Stimulated activated CD4-positive, alpha-beta T cell treated with anti-CD3 and anti-CD28 coated beads, Interleukin-12 subunit alpha, Interleukin-12 subunit beta, amount 100 ng/mL, for 24 hours (primary cell): ENCODE measurements at places on chromosomes 7 and 10.
A peak's percentile ranks its signal among the peaks of the same experiment; 100 is the strongest.

DNA sequence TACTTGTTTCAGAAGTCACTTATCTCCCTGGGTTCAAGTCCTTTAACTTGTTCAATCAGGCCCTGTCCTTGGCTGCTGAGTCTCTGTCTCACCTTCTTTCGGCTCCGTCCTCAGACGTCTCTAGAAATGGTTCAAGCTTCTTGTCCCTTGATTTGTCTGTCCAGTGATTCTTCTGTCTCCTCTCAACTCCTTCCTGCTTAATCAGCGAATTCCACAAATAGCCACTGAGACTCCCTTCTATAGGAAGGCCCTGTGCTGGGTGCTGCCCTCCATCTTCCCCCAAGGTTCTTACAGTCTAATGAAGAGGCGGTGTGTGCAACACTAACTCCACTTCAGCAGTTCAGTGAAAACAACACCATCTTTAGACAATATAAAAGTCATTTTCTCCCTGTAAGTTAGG lies 12.7 kb downstream of the FAM241B start:
- DNase-seq: no peak

DNA sequence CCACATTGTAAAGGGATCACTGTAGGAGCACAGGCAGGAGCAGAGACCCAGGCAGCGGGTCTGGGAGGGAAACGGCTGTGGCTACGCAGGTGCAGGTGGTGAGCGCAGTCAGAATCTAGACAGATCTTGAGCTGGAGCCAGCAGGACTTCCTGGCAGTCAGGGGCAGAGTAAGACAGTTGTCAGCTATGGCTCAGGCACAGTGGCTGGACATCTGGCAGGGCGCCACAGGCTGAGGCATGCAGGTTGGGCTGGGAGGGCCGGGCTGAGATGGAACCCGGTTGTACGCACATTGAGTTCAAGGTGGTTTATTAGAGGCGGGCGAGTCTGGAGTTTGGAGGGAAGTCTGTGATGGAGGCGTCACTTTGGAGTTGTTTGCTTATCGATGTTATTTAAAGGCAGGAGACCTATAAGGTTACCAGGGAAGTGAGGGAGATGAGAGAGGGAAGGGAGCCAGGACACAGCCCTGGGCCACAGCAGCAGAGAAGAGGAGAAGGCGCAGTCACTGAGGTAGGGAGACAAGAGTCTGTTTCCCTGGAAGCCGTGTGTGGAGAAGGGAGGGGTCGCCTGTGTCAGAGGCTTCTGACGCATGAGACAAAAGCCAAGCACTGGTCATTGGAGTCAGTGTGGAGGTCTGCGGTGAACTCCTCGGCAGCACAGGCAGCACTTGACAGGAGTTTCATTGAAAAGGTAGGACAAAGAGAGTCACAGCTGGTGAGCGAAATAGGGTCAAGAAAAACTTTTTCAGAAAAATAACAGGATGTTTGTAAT lies 73.8 kb downstream of the LANCL2 start:
- no peak for DNase-seq

DNA sequence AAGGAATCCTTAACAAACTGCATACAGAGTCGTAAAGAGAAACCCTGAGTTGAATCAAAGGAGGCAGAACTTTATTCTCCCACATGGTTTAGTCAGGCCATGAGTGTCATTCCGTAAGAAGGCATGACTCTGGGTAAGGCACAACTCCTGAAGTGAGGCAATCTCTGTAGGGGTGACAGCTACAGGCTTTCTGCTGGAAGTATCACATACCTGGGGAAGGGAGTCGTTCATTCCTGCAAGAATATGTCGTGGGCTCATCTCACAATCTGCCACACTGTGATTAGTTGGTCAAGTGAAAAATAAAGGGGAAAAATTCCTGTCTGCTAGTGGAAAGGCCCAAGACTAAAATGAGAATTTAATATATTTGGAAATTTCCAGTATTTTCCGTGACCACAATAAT lies 392.6 kb downstream of the POM121L12 start:
- no peak for DNase-seq

DNA sequence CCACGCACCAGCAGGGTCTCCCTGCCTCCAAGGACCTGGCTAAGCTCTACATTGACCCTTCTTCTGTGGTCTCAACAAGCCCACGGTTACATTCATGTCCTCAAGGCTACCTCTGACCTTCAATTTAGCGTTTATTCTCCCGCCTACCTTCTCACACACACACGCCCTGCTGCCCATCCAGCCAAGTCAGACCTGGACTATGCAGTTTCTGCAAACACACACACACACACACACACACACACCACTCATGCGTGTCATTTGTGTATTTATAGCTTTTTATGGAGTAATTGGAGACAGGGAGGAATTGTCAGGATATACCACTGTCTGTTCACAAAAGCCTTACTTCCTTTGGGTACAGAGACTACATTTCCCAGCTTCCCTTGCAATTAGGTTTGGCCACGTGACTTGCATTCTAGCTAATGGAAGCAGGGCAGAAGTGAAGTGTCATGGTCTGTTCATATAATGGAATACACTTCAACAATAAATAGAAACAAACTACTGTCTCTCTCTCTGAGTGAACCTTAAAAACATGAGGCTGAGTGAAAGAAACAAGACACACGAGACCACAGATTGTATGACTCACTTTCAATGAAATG lies 53.8 kb upstream of the CPXM2 start:
- no peak for DNase-seq

DNA sequence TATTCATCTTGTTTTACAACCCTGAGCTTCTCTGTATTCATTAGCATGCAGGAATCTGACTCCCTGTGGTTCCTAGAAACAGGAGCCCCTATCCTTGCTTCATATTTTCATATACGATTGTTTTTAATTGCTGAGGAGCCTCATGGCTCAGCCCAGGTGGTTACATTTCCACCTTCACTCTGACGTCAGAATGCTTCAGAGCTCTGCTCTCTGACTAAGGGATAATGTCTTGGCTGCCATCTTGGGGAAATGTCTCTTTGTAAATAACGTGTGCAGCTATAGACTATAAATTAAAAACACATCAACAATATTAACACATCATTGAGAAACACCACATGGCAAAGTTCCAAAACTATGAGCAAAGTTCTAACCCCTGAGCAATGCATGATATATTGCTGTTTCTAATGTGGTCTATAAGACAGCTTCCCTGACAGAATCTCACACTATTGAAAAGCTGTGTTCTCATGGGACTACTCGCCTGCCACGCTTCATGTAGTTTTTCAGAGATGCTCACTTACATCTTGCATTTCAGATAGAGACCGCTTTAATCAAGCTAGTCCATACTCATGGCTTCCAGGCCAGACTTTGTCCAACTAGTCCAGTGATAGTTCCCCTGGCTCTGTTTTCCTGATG lies 227.0 kb downstream of the SORCS3 start:
- DNase-seq: no peak

DNA sequence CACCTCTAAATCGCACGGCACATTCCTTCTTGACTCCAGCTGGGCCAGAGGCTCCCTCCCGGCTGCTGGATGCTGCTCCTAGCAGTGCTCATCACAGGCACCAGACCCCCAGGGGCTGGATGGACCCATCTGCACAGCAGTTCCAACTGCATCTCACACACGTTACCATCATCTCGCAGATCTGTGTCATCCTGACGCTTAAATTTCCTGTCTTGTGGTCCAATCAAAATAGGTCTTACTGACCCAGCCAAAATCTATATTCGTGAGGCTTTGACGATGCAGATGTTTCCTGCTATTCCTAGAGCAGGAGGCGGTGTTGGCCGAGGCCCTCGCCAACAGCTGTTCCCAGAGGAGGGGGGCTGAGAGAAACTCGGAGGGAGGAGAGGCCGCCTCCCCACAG lies 108.0 kb downstream of the MKI67 start:
- DNase-seq: no peak

GRCh38 chr10:98045785-98046389 lies 15.5 kb upstream of the CRTAC1 start:
- DNase-seq: peak; percentile 25

- no peak for DNase-seq
These were observed 16.5 kb downstream of the PDE6C start for GRCh38 chr10:93628858-93629257.

- DNase-seq: no peak
These were observed 8.5 kb downstream of the PWWP2B start for GRCh38 chr10:132405463-132405991.

DNA sequence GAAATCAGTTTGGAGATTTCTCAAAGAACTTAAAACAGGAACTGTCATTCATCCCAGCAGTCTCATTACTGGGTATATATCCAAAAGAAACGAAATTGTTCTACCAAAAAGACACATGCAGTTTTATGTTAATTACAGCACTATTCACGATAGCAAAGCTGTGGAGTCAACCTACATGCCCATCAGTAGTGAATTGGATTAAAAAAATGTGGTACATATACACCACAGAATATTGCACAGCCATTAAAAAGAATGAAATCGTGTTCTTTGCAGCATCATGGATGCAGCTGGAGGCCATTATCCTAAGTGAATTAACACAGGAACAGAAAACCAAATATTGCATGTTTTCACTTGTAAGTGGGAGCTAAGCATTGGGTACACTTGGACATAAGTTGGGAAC lies 158.9 kb downstream of the CDK14 start:
- DNase-seq: no peak

- no peak for DNase-seq
These were observed 22.3 kb downstream of the COX15 start for GRCh38 chr10:99709480-99710229.

- no peak for DNase-seq
These were observed 168.7 kb upstream of the ZNF32 start for GRCh38 chr10:43817368-43817767.

DNA sequence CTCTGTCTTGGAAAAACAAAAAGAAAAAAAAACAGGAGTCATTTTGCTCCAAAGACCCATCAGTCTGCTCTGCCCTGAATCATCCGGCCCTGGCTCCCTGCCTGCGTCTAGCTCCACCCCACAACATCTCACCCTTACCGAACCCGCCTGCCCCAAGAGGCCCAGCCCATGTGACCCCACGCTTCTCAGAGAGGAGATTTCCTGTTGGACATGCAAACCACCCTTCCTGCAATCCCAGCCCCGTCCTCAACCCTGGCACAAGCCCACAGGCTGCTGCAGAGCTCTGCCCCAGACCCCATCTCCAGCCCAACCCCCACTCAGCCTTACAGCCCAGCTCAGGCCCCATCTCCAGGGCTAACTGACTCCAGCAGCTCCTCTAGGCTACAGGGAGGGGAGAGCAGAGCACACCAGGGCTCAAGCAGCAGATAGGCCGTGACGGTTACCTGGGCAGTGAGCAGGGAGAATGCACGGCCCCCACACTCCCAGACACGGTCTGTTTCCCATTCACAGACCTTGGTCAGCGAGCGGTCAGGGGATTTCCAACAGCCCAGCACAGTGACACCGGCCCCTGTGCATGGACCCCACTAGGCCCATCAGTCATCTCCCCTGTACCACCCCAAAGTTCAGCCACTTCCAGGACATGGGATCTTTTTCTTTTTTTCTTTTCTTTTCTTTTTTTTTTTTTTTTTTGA lies 69.9 kb upstream of the GTF2I start:
- no peak for DNase-seq

- DNase-seq: no peak
These were observed 53.4 kb upstream of the CYP2C18 start for GRCh38 chr10:94630017-94630688.

GRCh38 chr7:48755061-48755555 lies 169.2 kb upstream of the CDC14C start:
- DNase-seq: no peak

DNA sequence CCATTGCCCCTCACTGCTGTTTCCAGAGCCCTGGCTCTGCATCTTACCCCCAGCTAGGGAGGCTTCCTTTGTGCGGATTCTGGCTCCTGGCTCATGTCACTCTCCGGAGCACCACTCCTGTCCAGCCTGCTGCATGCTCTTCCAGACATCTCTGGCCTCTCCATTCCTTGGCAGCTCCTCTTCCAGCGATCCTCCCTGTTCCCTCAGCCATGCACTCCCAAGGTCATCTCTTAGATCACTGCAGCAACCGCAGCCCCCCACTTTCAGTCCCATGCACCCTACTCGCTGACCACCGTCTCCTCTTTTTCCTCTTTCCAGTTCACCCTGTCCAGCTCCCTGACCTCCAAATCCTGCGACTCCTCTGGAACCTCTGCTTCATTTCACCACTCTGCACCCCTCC lies 6.9 kb upstream of the SMARCD3 start:
- no peak for DNase-seq

DNA sequence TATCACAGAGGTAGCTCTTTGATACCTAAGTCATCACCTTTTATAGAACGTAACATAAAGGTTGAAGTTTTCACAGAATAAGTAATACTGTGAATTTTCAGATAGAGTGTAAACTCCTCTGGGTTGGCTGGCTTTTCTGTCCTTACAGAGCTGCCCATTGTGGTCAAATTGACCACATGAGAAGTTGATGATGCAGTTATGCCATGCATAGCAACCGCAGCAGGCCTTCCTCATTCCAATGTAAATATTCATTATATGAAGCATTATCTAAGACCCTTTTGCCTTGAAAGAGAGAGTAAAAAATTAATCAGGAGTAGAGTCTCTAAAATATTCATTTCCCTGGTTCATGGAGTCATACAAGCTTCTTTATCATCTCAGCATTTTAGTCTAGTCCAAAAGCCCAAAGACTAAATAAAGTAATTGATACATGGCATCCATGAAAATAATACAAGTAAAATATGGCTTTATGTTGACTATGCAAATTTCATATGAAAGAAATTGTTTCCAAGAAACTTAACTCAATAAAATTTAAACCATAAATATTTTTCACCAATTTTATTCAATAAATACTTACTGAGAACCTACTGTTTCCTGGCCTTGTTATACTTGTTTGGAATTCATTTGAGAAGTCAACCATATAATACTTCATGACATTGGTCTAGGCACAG lies 516.4 kb downstream of the PCDH15 start:
- DNase-seq: no peak

DNA sequence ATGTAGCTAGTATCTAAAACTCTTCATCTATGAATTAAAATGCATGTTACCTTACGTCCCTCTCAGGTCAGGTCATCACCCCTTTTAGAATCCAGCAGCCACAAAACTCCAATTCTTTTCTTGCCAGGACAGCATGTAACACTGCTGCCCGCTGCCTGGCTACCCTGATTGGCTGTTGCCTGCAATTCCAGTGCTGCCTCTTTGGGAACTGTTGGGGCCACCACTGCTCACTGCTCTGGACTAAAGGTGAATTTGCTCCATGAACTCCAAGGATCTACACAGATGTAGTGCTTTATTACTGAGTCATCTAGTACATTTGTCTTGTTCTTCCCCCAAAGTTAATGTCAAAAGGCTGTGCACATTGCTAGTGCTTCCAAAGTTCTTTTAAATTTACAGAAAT lies 40.4 kb downstream of the SCIN start:
- DNase-seq: no peak

DNA sequence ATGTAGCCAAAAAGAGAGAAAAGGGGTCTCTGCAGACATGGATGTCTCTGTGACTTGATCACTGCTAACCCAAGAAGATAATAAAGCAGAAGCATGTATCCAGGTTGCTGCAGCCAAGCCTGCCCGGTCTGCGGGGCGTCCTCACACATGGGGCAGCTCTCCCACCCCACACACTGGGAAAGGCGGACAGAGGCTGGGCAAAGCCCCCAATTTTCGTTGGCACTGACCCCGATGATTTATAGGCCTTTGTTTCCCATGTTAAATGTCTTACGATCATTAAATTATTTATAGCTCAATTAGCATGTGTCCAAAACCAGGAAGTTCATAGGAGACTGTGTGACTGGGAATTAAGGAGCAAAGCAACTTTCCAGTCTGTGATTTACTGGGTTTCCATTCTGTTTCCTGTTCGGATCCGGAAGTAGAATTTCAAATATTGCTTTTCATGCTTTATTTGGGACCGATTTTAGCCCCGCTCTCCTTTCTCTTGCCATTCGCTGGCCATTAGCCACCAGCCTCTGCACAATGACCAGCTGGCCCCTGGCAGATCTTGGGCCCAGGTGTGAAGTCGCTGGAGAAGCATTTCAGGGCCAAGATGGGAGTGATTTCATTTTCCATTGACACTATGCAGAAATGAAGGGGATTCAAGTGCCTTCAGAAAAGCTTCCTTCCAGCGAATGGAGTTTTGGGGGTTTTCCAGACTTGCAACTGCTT lies 91.6 kb downstream of the EGFR start:
- no peak for DNase-seq
